ENCODE measurements at places on chromosomes 6 and 20. TPM values are rescaled to one million over a fixed set of nuclear protein-coding genes. Genes with fewer than 3 reads are reported as not detected.

RFX6 gene
- total RNA-seq = not detected

C20orf202 gene
- not detected for total RNA-seq

ANGPT4 gene
- total RNA-seq = 0.02 TPM

PABPC1L gene
- total RNA-seq = 15.4 TPM

SLCO4A1 gene
- 12.2 TPM for total RNA-seq

CAGE1 gene
- not detected for total RNA-seq

PRDM13 gene
- 0.83 TPM for total RNA-seq

SLC44A4 gene
- 0.08 TPM for total RNA-seq

SCUBE3 gene
- total RNA-seq = 0.05 TPM

CLPSL1 gene
- total RNA-seq = not detected
